CD8-positive, alpha-beta T cell (primary cell): ENCODE measurements at places on chromosomes 7 and 10. TPM values are rescaled to one million over a fixed set of nuclear protein-coding genes. Genes with fewer than 3 reads are reported as not detected.

DNA sequence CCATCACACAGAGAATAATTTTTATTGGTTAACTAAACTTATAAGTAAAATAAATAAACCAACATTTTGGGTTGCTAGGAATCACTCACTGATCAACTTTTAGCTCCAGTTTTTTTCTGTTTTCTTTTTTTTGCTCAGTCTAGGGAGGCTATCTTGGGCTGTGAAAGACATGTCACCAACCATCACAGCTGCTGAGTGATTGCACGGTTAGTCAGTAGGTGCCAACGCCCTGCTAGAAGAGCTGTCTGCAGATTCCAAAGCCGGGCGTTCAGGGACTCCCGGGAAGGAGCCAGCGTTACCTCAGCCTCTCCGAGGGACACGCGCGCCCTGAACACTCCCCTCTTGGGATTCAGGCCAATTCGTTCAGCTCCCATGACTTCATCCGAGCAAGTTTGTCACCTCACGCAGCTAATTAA is 604 bp upstream of the STAM start:
- no peak for DNase-seq

GRCh38 chr7:69465262-69465661 is 133.0 kb upstream of the AUTS2 start:
- DNase-seq, result no peak

DNA sequence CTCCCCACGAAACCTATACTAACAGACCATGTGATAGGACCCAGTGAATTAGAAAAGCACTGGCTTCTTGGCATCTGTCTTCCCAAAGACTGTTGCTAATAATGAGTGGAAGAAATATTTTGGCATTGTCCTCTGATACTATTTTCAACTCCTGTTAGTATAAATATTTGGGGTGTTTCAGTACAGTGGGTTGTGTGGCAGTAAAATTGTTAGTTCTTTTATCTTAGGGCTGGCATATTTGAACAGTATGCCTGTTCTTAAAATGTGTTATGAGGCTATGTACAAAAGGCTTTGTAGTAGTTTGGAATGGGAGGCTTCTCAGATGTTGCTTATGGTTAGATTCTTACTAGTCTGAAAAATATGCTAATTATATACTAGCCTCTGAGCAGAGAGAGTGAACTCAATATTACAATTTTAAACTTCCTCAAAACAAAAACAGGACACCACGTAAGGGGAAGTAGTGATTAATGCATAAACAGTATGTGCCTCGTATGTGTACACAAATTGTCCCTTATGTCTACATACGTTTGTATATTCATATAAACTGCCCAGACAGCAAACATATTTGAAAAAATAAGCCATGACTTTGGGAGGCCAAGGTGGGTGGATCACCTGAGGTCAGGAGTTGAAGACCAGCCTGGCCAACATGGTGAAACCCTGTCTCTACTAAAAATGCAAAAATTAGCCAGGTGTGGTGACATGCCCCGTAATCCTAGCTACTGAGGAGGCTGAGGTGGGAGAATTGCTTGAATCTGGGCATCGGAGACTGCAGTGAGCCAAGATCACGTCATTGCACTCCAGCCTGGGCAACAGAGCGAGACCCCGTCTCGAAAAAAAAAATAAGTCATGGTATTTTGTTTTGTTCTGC is 115.4 kb downstream of the ARID5B start:
- DNase-seq, result no peak

DNA sequence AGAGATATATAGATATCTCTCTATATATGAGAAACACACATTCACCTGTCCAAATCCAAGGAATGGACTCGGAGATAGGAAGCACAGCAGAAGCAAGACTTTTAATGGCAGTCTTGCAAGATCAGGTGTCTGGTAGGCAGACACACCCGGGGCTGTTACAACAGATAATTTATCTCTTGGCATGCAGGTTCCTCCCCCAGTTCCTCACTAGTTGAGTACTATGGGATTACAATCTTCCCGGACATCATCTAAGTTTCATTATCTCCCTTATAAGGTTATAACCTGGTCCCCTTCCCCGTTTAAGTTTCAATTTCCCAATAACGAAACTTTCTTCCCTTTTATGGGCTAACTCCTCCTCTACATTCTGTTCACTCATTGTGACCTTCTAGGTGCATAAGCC is 399.3 kb downstream of the PPP1R3A start:
- DNase-seq, result no peak

- no peak for DNase-seq
Observed at GRCh38 chr10:34889004-34889869, 74.1 kb upstream of the PARD3 start.

GRCh38 chr7:128948976-128949760 is 11.4 kb downstream of the IRF5 start:
- DNase-seq, result no peak

DNA sequence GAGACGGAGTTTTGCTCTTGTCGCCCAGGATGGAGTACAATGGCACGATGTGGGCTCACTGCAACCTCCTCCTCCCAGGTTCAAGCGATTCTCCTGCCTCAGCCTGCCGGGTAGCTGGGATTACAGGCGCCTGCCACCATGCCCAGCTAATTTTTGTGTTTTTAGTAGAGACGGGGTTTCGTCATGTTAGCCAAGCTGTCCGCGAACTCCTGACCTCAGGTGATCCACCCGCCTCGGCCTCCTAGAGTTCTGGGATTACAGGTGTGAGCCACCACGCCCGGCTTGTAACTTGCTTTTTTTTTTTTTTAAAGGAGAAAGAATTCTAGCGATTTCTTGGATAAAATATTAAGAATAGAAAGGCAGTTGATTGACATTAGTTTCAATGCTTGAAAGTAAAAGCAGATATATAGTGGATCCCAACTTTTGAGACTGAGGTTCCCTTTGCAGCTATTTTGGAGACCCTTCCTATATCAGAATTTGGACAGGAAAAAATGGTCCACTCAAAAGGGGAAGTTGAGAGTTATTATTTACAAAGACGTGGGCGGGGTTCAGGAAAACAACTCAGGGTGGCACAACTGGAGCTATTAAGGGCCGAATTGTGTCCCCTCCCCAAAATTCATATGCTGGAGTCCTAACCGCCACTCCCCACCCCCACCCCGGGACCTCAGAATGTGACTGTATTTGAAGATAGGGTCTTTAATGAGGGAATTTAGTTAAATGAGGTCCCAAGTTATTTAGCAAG is 1.3 kb upstream of the ERCC6 start:
- DNase-seq, result no peak

GRCh38 chr7:30019387-30019786 is 7.1 kb downstream of the FKBP14 start:
- no peak for DNase-seq

DNA sequence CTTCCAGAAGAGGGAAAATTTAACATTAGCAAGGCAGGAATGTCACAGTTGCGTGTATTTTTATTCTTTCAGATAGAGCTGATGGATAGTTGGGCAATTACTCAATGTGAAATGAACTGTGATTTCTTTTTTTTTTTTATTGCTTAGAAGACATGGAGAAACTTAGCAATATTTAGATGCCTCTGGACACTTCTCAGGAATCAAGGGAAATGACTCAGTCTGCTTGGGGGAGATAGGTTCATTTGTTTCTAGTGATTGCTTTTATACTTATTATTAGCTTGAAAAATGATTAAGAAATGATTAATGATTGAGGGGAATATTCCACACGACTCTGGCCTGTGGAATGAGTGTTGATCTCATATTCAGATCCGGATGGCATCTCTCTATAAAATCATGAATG is 33.1 kb upstream of the TBX20 start:
- DNase-seq, result no peak

- no peak for DNase-seq
Observed at GRCh38 chr7:16810112-16810511, 5.3 kb upstream of the AGR2 start.

GRCh38 chr7:105173586-105173985 is 159.6 kb downstream of the KMT2E start:
- no peak for DNase-seq

GRCh38 chr10:27646604-27647175 is 98.9 kb downstream of the MKX start:
- no peak for DNase-seq

- DNase-seq, result no peak
Observed at GRCh38 chr7:155975490-155975889, 163.2 kb upstream of the SHH start.

DNA sequence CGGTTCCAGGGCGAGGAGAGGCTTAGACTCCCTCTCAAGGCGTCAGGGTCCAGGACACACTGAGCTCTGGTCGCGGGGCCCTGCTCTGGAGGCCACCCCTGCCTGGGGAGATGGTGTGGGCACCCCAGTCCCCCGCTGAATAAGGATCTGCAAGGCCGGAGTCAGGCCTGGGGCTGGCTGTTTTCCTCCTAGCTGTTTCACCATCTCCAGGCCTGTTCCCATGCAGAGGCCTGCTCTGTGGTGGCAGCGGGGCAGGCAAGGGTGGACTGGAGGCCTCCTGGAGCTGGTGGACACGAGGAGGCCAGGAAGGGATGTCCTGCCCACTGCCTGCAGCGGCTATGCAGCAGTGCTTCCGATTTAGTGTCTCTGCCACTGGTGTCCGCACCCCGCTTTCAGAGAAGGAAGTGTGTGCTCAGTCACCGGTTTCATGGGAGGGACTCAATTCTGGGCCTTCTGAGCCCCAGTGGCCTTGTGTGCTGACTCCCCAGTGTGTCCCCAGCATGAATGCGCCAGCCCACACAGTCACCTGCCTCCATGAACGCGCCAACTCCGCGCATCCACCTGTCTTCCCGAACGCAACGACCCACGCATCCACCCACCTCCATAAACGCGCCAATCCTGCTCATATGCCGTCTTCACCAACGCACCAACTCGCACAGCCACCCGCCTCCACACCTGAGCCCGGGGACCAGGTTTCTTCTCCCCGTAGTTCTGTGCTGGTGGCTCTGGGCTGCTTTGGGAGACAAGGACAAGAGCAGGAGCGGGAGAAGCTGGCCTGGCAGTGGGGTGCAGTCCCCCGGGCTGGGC is 14.5 kb upstream of the GPR146 start:
- DNase-seq, result no peak

DNA sequence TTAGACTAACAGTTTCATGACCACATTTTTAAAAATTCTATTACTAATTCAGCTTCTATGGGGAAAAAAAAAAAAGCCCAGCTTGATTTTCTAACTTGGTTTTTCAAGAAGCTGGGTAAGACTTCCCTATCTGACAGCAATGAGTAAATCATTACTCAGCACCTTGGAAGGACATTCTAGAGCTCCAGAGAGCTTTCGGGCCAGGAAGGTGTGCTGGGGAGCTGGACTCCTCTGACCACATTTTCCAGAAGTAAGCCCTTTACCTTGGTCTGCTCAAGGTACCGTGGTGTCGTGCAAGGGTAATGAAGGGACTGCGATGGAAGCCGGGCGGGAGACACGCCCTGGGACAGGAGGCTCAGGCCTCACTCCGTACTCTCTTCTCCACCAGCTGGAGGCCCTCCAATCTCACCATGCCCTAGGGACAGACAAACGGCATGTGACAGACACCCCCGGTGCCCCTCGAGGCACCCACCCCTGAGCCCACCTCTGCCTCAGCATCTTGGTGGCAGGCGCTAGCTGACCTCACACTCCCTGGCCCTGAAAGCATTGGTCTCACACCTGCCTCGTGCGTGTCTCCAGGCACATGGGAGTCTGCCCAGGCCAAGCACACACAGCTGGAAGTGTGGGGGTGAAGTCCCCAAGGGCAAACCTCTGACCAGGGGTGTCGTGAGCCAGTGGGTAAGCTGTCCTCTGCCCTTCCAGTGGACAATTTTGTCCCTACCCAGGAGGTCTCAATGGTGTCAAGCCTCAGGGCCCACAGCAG is 152.1 kb downstream of the OAT start:
- no peak for DNase-seq

DNA sequence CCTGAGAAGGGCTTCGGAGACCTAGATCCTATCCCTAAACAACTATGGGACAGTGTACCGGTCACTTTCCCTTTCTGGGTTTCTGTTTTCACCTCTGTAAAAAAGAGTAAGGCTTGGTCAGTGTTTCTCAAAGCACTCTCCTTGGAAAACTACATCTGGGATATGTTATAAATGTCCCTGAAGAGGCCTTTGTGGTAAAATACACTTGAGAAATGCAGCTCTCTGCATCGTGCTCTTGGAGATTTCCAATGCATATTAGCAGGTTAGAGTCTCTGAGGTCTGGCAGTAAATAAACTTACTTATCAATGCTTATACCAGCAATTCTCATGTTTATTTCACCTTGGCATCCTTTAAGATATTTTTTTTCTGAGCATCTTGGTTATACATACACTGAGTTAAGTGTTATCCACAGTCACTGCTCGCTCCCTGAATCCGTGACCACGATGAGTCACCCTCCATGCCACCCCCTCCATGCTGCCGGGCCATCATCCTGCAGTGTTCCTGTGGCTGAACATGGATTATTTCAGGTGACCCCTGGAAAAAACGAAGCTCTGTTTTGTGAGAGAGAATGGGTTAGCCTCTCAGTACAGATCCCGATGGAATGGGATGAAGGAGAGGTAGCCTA is 3.3 kb upstream of the TBXAS1 start:
- no peak for DNase-seq

The ACSM6 gene
- not detected for total RNA-seq

The SPDYE6 gene
- total RNA-seq, result not detected

The LIMK1 gene
- total RNA-seq, result 12.8 TPM

The ZNF239 gene
- 0.75 TPM for total RNA-seq

The LIPK gene
- not detected for total RNA-seq

The PLEKHS1 gene
- not detected for total RNA-seq

The IRF5 gene
- total RNA-seq, result 0.61 TPM

The ZNF316 gene
- total RNA-seq, result 49.3 TPM

The PRTFDC1 gene
- total RNA-seq, result 1.4 TPM

The SYT15B gene
- not detected for total RNA-seq

The CNTNAP2 gene
- total RNA-seq, result 0.08 TPM

The ANKRD30A gene
- total RNA-seq, result not detected

The SLC13A1 gene
- not detected for total RNA-seq
